Frontal cortex (tissue), 4 donors: ENCODE measurements at places on chromosomes 2 and 18. TPM values are rescaled to one million over a fixed set of nuclear protein-coding genes. Genes with fewer than 3 reads are reported as not detected.

CRYGD gene
- 2.4 TPM for total RNA-seq

GRCh38 chr18:4119813-4120212 is 335.3 kb downstream of the DLGAP1 start:
- no peak for DNase-seq

DNA sequence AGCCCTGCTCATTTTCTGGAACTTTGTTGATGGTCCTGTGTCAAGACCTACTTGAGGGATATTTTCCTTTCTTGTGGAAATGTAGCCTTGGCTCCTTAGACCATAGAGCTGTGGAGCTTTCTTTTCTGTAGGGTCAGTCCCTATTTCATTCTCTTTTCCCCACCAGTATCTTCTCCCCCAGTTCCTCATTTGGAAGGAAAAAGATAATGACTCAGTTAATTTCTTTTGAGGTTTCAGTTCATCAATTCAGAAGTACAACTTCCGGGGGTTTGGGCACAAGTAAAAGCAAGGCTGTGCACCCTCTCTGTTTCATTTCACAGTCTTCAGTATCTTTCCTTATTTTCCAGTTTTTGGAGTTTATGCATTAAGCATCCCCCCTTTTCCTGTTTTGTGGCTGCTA is 70.7 kb downstream of the CDC42EP3 start:
- no peak for DNase-seq

MFSD6 gene
- total RNA-seq: 35.5 TPM

- DNase-seq: no peak
These were observed 27.2 kb downstream of the KDM3A start for GRCh38 chr2:86468162-86469033.

DNA sequence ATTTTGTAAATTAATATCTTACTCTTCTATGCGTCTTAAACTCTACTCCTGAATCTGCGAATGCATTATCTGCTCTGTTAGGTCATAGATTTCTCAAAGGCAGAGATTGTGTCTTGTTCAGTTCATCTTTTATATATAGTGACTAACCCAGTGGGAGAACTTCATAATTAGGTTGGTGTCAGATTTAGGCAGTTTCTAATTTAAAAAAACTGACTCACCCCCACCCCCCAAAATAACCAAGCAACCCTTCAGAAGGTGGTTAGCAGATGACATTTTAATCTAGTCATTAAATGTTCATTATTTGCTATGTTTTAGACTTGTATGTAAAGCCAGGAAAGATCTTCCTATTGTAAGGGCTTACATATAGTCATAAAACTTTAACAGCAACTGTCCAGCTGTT is 10.4 kb downstream of the SERPINB12 start:
- DNase-seq: no peak

- no peak for DNase-seq
These were observed 540.6 kb downstream of the STK39 start for GRCh38 chr2:167706800-167707199.

DPP10 gene
- 74.6 TPM for total RNA-seq

DCDC2C gene
- total RNA-seq: 1.2 TPM

GRCh38 chr2:240917684-240918257 is 11.6 kb downstream of the CROCC2 start:
- DNase-seq: no peak

- no peak for DNase-seq
These were observed 119.3 kb upstream of the SIX2 start for GRCh38 chr2:45128580-45128997.

DNA sequence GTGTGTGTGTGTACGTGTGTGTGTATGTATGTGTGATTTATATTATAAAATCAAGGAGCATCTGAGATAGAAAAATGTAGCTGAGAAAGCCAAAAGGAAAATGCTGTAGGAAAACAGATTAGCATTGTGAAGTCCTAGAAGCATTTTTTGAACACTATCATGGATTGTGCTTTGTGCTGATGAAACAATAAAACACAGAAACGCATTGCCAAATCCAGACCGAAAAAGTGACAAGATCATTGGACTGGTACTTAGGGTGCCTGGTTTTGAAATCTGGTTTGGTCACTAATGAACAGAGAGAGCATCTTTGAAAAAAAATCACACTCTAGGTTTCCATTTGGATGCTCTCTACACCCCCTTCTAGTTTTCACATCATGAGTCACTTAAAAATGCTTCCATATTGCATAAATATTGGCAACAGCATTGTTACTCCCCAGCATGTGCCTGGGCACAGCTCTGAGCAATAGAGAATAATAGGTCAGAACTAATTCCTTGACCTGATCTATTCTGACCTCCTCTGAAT is 214.6 kb upstream of the LRRTM1 start:
- DNase-seq: no peak

DNA sequence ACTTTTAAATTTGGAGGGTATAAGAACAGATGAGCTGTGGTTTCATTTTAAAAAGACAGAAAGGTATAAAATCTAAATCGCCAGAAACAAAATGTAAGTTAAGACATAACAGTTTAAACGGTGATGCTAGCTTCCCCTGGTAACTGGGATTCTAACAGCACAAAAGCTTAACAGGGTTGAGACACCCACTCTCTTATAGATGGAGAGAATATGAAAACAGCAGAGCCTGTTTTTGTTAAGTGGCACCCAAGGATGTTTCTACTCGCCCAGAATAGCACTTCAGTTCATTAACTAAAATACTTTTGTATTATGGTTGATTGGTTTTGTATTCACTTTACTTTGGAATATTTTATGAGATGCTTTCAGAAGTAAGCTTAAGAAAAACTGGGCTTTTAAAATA is 151.9 kb upstream of the RND3 start:
- DNase-seq: no peak

DNA sequence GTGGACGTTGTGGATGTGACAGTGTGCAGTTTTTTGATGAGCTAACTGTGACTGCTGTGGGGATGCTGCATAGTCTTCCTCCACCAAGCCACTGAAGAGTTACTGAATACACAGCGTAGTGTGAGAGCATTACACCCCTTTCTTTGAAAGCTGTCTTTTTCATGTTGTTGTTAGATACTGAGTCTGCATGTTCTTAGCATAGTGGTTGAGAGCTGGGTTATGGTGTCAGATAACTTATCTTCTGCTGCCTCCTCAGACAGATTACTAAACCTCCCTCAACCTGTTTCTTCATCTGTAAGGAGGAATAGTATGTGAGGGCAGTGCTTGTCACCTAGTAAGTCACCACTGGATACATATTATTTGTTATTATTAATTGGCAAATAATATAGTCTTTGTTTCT is 63.2 kb downstream of the CEP192 start:
- DNase-seq: no peak

DNA sequence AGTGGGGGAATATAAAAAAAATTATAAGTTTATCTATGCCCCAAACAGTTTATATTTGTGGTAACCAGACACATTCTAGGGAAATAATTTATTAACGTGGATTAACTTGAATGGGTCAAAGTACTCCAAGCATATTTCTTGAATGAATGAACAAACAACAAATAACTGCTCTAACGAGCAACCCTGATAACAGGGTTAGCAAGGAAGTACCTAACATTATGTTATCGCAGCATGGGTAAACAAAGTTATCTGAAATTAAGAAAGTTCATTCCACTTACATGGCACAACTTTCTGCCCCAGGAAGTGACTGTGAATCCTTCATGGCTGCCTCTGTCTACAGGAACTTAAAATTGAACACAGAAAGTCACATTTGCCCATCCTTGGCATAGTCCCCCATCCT is 812.9 kb upstream of the ACVR2A start:
- DNase-seq: no peak
